ENCODE measurements at places on chromosomes 16 and 17.

DNA sequence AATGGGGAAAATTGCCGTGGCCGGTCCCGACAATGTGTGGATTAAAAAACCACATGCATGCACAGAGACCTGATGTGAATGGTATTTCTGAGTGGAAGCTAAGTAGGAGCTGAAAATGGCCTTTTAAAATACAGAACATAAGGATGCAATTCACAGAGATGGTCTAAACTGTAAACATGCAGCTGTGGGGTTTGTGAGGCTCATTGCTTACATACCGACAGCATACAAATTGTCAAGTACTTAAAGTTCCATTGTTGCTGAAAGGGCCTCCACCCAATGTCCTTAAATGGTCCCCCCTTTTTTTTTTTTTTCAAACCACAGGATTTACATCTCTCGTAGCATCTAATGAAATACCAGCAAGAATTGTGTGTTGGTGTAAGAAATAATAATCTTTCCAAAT, 523.2 kb downstream of the MAF start:
- DNase-seq = no peak

DNA sequence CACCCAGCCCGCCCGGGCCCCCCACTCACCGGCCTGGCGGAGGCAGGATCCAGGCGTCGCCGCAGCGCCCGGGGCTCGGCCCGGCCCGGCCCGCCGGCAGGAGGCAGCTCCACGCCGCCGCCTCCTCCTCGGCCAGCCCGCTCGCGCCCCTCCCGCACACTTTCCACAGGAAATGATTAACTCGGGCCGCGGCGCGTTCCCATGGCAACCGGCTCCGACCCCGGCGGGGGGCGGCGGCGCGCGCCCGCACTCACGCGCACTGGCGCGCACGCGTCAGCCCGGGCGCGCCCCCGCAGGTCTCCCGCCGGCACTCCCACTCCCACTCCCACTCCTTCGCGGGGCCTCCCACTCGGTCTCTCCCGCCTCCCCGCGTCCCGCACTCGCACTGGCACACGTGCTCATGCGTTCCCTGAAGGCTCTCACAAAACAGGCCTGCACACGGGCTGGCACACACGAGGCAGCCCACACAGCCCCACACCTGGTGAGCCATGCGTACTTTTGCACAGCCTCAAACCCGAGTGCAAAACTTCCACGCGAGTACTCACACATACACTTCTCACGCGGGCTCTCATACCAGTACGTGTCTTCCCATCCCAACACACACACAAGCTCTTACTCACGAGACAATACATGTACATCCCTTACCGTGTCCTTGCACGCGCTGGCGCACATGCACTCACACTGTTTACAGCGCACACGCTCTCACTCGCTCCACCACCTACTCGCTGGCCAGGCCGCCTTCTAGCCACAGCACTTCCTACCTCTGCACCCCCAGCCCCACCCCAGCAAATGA, at the start of gene KIFC3:
TSS of gene KIFC3 (minus strand) at position 151 of the 793 bp plus-strand sequence. CDS start 4,248 bp downstream, outside the sequence.
- no peak for DNase-seq

GRCh38 chr16:86534779-86535615, 20.0 kb downstream of the MTHFSD start:
- no peak for DNase-seq

GRCh38 chr17:11256877-11257276, 15.9 kb downstream of the SHISA6 start:
- no peak for DNase-seq

DNA sequence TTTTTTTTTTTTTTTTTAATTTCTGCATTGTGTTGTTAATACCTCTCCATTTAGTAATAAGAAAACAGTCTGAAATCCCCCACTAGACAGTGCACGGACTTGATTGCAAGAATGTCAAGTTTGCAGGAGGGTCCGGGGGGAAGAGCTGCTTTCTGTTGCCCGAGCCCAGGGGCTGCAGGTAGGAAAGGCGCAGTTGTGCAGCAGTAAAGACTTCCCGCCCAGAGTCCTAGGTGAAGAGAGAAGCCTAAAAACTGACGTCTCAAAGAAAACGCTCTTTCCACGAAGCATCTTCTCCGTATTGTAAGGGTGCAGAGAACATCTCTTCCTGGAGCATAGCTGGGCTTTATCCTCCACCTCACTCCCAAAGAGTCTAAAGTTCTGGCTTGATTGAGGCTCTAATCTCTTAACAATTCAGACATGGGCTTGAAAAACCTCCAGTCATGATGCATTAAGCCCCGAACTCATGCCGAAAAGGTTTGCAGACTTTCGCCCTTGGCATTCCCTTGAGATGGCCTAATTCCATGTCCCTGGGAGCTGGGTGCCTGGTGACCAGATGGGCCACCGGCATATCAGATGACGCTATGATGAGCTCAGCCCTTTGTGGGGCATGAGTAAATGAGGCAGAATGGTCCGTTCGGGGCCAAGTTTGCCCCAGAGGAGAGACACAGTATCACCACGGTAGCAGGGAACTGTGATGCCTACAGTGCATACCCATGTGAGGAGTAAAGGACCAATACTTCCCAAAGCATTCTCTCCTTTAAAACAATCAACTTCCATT, 436.2 kb upstream of the ZFHX3 start:
- DNase-seq = no peak

- DNase-seq = no peak
These were observed 250.9 kb downstream of the KATNIP start for GRCh38 chr16:27800817-27801216.

GRCh38 chr17:8264320-8264719, 15.2 kb downstream of the PFAS start:
- no peak for DNase-seq

- no peak for DNase-seq
These were observed 724 bp downstream of the GAA start for GRCh38 chr17:80101946-80102663.
